Activated gamma-delta T cell treated with Interleukin-2 at 50 U/mL for 16 hours (primary cell): ENCODE measurements at places on chromosomes 3 and 15.

DNA sequence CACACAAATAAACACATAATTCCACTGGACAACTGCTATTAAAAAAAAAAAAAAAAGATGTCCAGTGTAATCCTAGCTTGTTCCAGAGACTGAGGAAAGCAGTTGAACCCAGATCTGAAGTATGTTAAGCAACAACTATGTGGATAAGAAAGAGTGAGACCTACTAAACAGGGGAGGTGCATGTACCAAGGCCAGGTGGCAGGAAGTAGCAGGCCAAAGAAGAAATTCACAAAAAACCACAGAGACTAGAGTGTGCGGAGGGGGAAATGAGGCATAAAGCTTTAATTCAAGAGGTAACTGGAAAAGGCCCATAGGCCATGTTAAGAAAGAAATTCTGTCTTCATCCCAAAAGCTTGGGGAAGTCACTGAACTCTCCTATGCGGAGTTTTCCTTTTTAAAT, 490.0 kb downstream of the NAALADL2 start:
- no peak for DNase-seq

DNA sequence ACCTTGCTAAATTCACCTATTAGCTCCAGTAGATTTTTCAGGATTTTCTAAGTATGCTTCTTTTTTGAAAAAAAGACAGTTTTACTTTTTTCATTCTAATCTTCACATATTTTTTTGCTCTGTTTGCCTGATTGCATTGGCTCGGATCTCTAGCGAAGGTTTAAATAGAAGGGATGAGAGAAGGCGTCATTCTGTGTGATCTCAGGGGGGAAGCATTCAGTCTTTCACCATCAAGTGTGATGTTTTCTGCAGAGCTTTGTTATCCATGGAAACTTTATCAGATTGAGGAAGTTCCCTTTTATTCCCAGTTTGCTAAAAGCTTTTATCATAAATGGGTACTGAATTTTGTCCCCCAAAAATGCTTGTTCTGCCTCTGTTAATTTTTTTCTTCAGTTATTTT, 120.3 kb downstream of the LRRK1 start:
- DNase-seq = no peak

DNA sequence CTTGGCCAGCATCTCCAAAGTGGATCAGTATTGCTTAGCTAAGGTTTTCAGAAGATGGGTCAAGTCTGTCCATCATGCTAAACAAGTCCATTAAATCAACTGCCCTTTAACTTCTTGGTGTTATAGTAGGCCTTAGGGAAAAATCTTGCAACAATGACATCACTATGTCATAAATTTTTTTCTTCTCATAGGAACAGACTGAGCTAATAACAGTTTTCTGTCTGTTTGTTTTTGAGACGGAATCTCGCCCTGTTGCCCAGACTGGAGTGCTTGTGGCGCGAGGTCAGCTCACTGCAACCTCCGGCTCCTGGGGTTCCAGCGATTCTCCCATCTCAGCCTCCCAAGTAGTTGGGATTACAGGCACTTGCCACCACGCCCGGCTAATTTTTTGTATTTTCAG, 94.2 kb downstream of the EFL1 start:
- DNase-seq = no peak

DNA sequence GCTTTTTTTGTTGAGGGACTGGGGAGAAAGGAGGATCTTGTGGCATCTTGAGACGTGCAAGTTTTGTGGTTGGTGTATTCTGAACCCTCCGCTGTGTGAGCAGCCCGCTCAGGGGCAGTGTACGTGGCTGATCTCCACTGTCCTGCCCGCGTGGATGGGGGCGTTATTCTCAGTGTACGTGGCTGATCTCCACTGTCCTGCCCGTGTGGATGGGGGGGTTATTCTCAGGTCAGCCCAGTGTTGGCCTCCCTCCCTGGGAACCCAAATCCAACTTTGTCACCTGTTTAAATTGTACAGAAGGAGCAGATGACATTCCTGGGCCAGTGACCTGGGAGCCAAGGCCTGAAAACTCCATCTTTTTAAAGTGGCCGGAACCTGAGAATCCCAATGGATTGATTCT, 84.0 kb downstream of the PGPEP1L start:
- DNase-seq = no peak

- no peak for DNase-seq
Measured at GRCh38 chr15:28725556-28725955, 13.3 kb upstream of the GOLGA8M start.

- no peak for DNase-seq
Measured at GRCh38 chr15:79431636-79432344, at the start of gene MINAR1. TSS of gene MINAR1 (plus strand) at chr15:79432336. CDS start at chr15:79456148, 23,812 bp downstream.

DNA sequence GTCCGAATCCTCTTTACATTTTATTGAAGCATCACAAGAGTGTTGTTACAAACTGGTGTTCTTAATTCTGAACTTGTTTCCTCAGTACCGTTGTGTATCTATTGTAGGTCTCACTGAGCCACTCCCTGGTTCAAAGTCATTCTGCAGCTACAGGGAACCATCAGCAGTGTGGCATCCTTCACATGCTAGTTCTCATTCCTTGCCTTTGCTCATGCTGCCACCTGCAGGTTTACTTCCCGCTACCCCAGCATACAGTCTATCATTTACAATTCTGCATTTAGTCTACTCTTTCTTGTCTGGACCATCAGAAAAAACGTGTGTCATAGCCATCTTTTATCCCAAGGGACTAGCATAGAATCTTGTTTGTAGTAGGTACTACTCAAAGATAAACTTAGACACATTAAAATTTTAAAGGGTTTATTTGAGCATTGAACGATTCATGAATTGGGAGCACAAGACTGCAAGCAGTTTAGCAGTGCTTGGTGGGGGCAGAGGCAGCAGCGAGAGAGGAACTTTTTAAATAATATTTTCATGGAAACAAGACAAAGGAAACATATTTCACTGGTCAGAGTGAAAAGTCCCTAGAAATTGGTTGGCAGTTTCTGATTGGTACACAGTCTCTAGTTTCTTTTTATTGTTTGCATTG, 402.1 kb downstream of the CADM2 start:
- DNase-seq = no peak

DNA sequence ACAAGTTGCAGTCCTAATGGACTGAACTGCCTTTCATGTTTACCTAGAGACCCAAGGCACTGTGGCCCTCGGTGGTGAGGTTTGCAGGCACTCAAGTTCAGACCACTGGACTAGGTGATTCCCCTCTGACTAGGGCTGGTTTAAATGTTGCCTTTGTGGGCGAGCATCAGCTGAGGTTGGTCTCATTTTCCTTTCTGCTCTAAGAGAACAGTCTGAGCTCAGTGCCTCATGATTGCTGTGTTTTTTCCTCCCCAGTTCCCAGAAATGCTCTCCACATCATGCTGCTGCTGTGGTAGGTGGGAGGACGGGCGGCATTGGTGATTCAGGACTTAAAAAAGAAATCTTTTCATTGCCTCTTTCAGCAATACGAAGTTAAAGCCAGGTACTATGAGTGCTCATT, 237.2 kb downstream of the MBNL1 start:
- DNase-seq = no peak

GRCh38 chr3:154421083-154421482, 8.9 kb downstream of the GPR149 start:
- DNase-seq = no peak

GRCh38 chr15:100913961-100914360, 5.2 kb upstream of the LRRK1 start:
- no peak for DNase-seq

DNA sequence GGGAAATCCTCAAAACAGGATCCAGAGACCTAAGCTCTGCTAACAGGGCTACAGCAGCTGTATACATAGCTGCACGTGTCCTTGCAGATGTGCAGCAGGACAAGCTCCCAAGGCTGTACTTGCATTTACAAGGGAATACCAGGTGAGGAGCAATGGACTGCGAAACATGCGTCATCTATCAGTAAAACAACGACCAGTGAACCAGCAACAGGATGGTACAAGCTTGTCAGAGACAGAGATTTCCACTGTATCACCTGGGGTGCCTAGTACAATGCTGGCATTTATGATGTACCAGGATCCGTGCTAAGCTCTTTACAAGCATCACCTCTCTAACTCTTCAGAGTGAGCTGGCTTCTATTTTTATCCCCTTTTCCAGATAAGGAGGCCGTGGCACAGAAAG, 227.3 kb downstream of the FOXP1 start:
- no peak for DNase-seq

- no peak for DNase-seq
Measured at GRCh38 chr3:9202546-9202945, 46.9 kb downstream of the SRGAP3 start.

- no peak for DNase-seq
Measured at GRCh38 chr3:178850450-178851190, 221.0 kb downstream of the ZMAT3 start.

GRCh38 chr15:76155731-76156130, 95.9 kb downstream of the TMEM266 start:
- DNase-seq = no peak

DNA sequence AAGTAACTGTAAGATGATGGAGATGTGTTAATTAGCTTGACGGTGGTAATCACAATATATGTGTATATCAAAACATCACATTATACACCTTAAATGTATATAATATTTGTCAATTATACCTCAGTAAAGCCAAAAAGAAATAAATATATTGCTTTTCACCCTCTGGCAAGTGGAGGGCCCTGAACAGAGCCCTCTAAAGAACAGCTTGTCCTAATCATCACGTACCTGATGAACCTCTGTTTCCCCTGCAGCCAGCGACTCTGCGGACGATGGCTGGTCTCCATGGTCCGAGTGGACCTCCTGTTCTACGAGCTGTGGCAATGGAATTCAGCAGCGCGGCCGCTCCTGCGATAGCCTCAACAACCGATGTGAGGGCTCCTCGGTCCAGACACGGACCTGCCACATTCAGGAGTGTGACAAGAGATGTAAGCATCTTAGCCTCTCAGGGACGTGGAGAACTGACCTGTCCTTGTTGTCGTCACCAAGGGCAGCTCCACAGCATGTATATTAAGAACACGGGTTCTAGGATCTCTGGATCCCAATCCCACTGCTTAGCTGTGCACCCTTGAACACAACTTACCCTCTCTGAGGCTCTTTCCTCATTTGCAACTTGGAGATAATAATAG, 6.3 kb downstream of the THBS1 start:
- DNase-seq = no peak

DNA sequence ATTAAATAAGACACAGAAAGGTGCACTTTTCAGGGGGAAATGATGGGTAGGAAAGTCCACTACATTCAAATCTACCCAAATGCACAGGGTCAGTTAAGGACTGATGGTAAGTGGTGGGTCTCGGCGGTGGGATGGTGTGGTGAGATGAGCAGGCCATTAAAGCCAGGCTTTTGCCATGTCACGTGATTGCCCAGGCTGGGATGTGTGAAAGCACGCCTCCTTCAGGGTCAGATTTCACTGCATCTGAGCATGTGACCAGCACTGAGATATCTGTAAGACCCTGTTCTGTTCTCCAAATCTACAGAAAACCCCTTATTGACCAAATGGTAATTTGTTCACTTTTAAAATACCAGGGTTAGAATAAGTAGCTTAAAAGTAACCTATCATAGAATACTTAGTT, 301.5 kb downstream of the MEX3B start:
- DNase-seq = no peak

- DNase-seq = no peak
Measured at GRCh38 chr3:32198714-32199113, 39.8 kb upstream of the CMTM8 start.

DNA sequence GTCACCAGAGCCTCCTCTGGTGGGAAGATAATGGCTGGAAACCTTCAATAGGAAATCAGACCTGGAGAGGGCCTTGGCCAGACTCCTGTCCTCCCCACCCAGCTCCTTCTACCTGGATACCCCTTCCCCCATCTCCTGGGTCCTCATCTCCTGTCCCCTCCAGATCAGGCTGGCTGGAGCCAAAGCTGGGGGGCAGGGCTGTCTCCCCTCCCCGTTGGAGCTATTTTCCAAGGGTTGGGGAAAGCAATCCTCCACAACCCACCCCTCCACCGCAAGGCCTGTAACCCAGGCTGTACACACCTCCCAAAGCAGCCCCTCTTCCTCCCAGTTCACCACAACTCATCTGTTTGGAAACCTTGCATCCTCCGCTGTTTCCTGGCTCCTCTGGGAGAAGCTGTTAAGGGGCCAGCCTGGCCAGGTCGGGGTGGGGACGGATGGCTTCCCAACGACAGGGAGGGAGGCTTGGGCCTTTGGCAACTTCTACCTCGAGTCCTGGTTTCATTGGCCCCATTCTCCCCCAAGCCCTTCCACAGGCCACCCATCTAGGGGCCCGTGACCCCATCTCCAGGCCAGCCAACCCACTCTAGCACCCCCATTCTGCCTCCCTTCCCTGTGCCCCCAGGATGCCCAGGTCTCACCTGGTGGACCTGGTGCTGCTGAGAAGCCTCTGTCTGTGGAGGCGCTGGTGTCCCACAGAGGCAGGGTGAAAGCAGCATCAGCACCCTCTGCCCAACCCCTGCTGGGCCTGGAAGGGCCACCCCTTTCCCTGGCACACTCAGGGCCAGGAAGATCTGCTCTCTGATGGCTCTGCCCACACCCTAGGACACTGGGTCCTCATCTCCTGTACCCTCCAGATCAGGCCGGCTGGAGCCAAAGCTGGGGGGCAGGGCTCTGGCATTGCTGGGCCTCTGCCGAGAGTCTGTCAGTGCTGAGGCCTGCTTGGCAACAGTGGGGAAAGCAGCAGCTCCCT, 22.1 kb upstream of the GOLGA6C start:
- no peak for DNase-seq

DNA sequence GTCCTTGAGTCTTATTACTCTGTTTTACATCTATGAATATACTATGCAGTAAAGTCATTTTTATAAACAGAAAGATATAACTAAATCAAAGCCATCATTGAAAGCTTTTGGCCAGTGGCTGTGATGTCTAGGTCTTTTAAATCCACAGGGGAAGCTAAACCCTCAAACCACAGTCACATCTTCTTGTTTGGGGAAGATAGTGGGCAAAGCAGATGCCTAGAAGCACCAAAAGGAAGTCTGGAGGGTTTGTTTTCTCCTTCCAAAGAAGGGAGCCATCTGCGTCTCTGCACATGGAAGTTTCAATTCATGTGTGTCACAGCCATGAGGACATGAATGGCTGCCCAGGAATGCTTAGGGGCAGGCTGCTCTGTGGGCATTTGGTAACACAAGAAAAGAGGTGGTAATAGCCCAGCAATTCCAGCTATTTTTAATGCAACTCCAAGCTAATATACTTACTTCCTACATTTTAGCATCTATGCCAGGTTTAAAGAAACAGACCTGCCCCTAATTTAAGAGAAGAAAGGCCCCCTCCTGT, 322.2 kb downstream of the SLC9A9 start:
- DNase-seq = no peak

DNA sequence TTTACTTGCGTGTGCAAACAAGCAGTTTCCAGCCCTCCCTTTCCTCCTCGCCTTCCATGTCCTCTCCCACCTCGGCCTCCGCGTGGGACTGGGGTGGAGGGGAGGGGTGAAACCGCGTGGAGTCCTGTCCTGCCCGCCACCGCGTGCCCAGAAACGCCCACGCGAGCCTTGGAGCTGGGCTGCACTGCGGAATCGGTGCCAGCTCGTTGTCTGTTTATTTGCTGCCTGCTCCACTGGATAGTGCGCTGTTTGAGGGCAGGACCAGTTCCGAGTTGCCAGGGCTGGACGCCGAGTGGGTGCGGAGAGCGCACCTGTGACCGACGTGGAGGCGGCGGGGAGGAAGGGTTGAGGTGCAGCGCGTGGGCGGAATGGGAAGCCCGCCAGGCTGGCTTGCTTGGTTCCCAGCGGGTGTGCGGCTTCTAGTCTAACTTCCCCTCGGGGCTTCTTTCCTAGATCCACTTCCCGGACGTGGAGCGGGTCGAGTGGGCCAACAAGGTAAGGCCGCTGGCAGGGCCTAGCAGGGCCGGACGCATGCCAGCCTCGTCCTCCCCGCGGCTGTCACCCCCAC, 17.3 kb downstream of the ESYT3 start:
- no peak for DNase-seq
